Stimulated activated CD8-positive, alpha-beta memory T cell treated with anti-CD3 and anti-CD28 coated beads, Interleukin-15, amount 100 ng/mL, for 24 hours (primary cell): ENCODE measurements at places on chromosomes 5 and 9.

- DNase-seq = no peak
Measured at GRCh38 chr9:130535818-130536521, 43.4 kb upstream of the FUBP3 start.

GRCh38 chr5:88895681-88896501 lies 12.9 kb upstream of the MEF2C start:
- no peak for DNase-seq

- DNase-seq = peak; percentile 22
Measured at GRCh38 chr5:133552925-133553525, 59.3 kb downstream of the FSTL4 start.

DNA sequence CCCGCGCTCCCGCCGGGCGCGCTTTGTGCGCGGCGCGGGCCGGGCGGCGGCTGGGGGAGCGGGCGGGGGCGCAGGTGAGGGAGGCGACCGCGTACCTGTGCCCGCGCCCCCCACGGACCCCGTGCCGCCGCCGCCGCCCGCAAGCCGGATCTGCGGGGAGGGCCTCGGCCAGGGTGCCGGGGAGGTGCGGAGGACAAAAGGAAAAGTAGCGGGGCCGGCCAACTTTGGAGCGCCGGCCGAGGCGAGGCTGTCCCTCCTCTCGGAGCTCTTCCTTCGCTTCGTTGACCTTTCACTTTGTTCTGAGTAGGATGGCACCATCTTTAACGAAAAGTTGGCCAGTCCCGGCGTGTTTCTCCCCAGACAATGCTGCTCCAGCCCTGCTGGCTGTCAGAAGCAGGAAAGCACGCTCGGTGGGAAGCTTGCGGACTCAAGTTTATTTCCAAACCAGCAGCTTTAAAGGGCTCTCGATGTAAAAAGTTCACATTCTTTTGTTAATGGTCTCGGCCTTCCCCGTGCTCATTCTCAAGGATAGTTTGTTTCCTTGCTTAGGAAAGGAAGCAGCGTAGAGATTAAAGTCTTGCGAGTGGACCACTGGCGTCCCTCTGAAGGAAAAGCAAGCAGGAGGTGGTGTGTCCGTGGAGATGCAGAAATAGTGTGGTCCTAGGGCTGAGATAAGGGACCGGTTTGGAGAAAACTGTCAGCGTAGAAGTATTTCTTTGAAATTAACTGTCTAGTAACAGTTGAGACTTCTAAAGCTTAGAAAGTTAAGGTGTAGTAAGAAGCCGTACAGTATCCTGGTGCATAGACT lies 639 bp downstream of the EHMT1 start:
- no peak for DNase-seq

DNA sequence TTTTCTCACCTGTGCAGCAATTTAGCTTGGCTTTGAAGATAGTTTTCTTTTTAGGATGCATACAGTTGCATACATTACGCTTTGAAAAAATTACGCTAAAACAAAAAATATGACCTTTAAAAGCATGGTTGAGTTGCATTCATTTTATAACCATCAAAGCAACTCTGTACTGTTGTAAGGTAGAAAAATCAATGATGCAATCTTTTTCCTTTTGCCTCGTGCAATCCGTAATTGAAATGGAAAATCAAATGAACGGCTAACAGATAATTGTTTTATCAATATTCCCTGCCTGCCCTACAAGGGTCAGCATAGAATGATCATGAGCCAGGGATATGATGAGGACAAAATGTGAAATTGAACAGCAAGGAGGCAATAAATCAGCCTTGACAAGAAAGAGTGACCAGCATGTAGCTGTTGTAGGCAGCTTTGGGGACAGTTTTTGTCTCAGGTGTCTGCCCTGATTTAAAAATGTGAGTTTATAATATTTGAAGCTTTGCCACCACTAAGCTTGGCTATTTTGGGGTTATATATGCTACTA lies 98.2 kb downstream of the PBX3 start:
- DNase-seq = no peak

- DNase-seq = peak; percentile 58
Measured at GRCh38 chr5:76402886-76403765, at the start of gene IQGAP2. Gene IQGAP2, plus strand, starts transcription at chr5:76403285. Its CDS starts 261 bp downstream, at chr5:76403546.

GRCh38 chr5:14407746-14408175 lies 173.8 kb upstream of the OTULINL start:
- DNase-seq = no peak

- no peak for DNase-seq
Measured at GRCh38 chr9:21096172-21096900, 18.6 kb upstream of the IFNB1 start.

DNA sequence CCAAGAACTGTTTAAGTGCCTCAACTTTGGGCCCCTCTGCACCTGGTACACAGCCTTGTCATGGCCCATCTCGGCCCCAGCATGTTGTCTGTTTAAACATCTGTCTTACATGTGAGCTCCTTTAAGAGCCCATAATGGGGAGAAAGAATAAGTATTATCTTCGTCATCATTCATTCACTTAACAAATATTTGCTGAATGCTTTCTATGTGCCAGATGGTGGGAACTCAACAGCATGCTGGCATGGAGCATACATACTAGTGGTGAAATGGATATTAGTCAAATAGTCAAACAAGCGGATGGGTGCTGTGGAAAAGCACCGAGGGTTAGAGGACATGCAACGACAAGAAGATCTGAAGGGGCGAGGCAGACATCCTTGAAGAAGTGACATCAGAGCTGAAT lies 54.5 kb downstream of the GABBR2 start:
- DNase-seq = no peak

DNA sequence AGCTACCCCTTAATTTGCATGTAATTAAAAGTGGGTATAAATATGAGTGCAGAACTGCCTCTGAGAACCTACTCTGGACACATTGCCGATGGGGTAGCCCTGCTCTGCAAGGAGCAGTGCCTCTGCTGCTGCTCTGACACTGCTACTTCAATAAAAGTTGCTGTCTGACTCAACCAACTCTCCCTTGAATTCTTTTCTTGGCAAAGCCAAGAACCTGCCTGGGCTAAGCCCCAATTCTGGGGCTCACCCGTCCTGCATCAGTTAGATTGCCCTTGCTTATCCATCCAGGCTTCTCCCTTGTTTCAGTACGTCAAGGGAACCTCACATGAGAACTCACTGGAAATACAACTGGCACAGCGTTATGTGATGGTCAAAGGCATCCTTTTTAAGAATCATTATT lies 44.1 kb downstream of the FBXL7 start:
- DNase-seq = no peak
